ENCODE measurements at places on chromosomes 7 and 10. TPM values are rescaled to one million over a fixed set of nuclear protein-coding genes. Genes with fewer than 3 reads are reported as not detected.

DNA sequence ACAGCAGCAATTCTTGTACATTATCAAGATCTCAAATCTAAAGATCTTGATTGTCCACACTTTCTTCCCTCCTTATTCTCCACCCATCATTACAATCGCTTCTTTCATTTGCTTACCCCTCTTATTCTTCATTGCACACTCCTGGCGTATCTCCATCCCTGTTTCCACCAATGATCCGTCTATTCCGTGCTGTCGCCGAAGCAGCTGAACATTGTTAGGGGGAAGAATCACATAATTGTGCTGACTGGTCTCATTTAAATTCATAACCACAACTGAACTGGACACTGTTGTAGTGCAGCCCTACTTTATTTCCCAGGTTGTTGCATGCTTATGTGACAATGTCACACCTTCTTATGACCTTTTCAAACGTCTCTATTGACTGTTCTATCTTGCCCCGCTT is 18.9 kb upstream of the NRP1 start:
- H3K4me1 ChIP-seq = no peaks in the 10 kb centered on the region
- no peak overlapping the region for H3K27ac ChIP-seq
- H3K27me3 ChIP-seq = no peaks in the 10 kb centered on the region
- no peaks in the 10 kb centered on the region for H3K36me3 ChIP-seq

GRCh38 chr10:114071178-114071577 is 27.5 kb downstream of the ADRB1 start:
- no peak overlapping the region for H3K4me3 ChIP-seq
- peaks cover 5% of the 10 kb centered on the region for H3K4me1 ChIP-seq
- H3K36me3 ChIP-seq = no peaks in the 10 kb centered on the region
- no peak overlapping the region for H3K27ac ChIP-seq
- no peak for DNase-seq

The REPIN1 gene
- 65.2 TPM for total RNA-seq

GRCh38 chr10:817371-817770 is 114.1 kb downstream of the LARP4B start:
- no peaks in the 10 kb centered on the region for H3K27me3 ChIP-seq
- H3K4me1 ChIP-seq = peaks cover 10% of the 10 kb centered on the region
- peak; percentile 60 for DNase-seq
- H3K4me3 ChIP-seq = no peak overlapping the region
- peak overlapping the region; percentile 59 for H3K27ac ChIP-seq
- H3K36me3 ChIP-seq = peaks cover 98% of the 10 kb centered on the region

The ENKUR gene
- total RNA-seq = 0.44 TPM

The GPC2 gene
- total RNA-seq = 1.0 TPM

- H3K27me3 ChIP-seq = no peaks in the 10 kb centered on the region
- no peaks in the 10 kb centered on the region for H3K36me3 ChIP-seq
- no peak for DNase-seq
- H3K4me1 ChIP-seq = no peaks in the 10 kb centered on the region
These were observed 28.5 kb downstream of the CNNM1 start for GRCh38 chr10:99357691-99358090.

DNA sequence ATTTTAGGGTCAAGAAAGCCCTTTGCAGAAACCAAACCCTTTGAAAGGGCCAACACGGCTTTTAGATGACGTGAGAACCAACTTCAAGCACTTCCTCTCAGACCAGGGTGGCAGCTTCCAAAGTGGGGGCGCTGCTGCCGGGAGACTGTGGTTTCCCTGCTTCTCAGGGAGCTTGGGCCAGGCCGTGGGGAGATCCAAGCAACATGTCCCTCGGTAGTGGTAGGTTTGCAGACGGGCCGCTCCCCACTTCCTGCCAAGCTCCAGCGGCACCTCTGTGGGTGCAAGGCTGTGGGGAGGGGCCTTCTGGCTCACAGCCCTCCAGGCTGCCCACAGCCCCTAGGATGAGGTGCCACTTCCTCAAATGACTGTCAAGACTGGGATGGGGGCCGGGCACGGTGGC is 132.4 kb downstream of the FAM53B start:
- peak overlapping the region; percentile 61 for H3K27ac ChIP-seq
- H3K36me3 ChIP-seq = peaks cover 5% of the 10 kb centered on the region
- DNase-seq = no peak
- H3K4me1 ChIP-seq = peaks cover 32% of the 10 kb centered on the region
- H3K27me3 ChIP-seq = no peaks in the 10 kb centered on the region
- H3K4me3 ChIP-seq = no peak overlapping the region

GRCh38 chr10:24502801-24503460 is 220.8 kb downstream of the ARHGAP21 start:
- no peak overlapping the region for H3K27ac ChIP-seq
- DNase-seq = no peak
- H3K4me3 ChIP-seq = no peak overlapping the region
- H3K27me3 ChIP-seq = no peaks in the 10 kb centered on the region
- peaks cover 6% of the 10 kb centered on the region for H3K36me3 ChIP-seq

The FGL2 gene
- 20.9 TPM for total RNA-seq

DNA sequence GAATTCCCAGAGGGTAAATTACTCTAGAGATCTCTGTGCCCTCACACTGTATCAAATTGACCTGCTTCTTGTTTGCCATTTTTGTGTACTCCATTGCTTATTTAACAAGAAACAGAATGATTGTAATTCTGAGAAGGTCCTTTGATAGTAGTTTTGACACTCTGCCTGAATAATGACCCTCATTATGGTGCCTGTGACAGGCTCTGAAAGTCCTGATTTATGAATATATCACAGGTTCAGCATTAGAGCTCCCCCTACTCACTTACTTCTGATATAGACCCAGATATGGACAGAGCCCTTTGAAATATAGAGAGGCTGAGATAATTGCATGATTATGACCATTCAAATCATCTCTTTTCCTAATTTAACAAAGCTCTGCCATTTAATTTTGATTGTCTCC is 465.2 kb downstream of the MDFIC start:
- H3K27ac ChIP-seq = no peak overlapping the region
- H3K27me3 ChIP-seq = no peaks in the 10 kb centered on the region
- H3K36me3 ChIP-seq = no peaks in the 10 kb centered on the region
- no peak for DNase-seq
